Body of pancreas (tissue), 4 donors: ENCODE measurements at places on chromosomes 11 and 22. TPM values are rescaled to one million over a fixed set of nuclear protein-coding genes. Genes with fewer than 3 reads are reported as not detected.

DNA sequence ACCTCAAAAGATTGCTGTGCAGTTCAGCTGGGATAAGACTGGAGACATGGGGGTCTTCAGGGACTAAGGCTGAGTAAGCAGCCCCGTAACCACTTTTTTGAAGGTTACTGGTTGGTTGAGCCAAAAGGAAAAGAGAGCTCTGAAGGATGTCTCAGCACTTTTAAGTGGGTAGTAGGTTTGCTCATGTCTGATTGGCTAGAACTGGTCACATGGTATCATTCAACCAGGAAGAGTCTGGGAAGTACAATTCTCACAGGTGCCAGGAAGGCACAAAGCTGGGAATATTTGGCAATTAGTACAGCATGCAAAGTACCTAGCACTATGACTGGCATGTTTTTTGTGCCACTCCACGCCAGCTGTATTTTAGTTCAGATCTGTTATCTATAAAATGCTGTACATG, 58.1 kb downstream of the SNX19 start:
- no peak overlapping the region for H3K27ac ChIP-seq
- peaks cover 6% of the 10 kb centered on the region for H3K4me1 ChIP-seq
- no peak overlapping the region for H3K4me3 ChIP-seq

- no peak for DNase-seq
- no peaks in the 10 kb centered on the region for H3K36me3 ChIP-seq
Observed at GRCh38 chr22:36182857-36183256, 18.8 kb downstream of the APOL4 start.

GRCh38 chr11:84947970-84948580, 679.1 kb downstream of the DLG2 start:
- DNase-seq = no peak
- H3K27me3 ChIP-seq = no peaks in the 10 kb centered on the region
- no peaks in the 10 kb centered on the region for H3K36me3 ChIP-seq
- H3K4me1 ChIP-seq = no peaks in the 10 kb centered on the region
- H3K4me3 ChIP-seq = no peak overlapping the region
- no peak overlapping the region for H3K27ac ChIP-seq

- no peaks in the 10 kb centered on the region for H3K27me3 ChIP-seq
- no peak overlapping the region for H3K4me3 ChIP-seq
- H3K4me1 ChIP-seq = peaks cover 30% of the 10 kb centered on the region
- DNase-seq = no peak
- H3K36me3 ChIP-seq = no peaks in the 10 kb centered on the region
Observed at GRCh38 chr22:20234760-20235388, 33.2 kb downstream of the RTN4R start.

DNA sequence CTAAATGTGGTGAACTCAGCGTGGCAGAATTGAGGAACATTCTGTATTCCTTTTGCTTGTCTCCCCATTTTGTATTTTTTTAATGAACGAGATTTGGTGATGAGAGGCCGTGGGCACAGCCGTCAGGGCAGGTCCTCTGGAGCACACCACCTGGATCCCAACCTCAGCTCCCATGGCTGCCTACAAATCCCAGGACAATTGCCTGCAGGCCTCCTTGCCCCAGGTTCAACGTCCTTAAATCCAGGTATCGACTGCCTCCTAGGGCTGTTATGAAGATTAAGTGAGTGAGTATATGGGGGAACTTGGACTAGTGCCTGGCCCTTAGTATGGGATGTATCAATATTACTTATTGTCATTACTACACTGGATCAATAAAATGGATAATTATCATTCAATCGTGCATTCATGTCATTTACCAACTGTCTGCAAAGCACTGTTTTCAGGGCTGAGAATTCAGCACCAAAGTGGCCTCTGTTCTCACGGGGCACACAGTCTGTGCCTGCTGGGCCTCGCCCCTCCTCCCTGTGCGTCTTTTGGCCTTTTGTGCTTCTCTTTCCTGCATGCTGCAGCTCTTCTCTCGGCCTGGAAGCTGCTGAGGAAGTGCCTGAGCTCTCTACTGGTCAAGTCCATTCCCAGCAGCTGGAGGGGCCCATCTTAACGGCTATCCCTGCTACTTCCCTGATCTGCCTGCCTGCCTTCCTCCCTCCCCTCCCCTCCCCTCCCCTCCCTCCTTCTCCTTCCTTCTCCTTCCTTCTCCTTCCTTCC, 1343.7 kb downstream of the BRD1 start:
- DNase-seq = no peak
- no peaks in the 10 kb centered on the region for H3K36me3 ChIP-seq
- no peaks in the 10 kb centered on the region for H3K27me3 ChIP-seq
- H3K4me1 ChIP-seq = no peaks in the 10 kb centered on the region

BATF2 gene
- total RNA-seq = 20.8 TPM

PIWIL4 gene
- total RNA-seq = 13.2 TPM
